ENCODE measurements at places on chromosomes 5 and 9.

GRCh38 chr9:87116492-87116891 lies 169.2 kb upstream of the GAS1 start:
- no peak for DNase-seq

- no peak for DNase-seq
Observed at GRCh38 chr9:127589955-127590370, 22.1 kb upstream of the STXBP1 start.

- DNase-seq = no peak
Observed at GRCh38 chr5:14574891-14575508, 6.6 kb upstream of the OTULINL start.

- no peak for DNase-seq
Observed at GRCh38 chr5:102036927-102037326, 259.2 kb downstream of the SLCO4C1 start.
